NK-92 treated with Interleukin-12 subunit alpha and Interleukin-12 subunit beta, amount 100 ng/mL, for 24 hours (cell line): ENCODE measurements at places on chromosomes 5 and 9.

DNA sequence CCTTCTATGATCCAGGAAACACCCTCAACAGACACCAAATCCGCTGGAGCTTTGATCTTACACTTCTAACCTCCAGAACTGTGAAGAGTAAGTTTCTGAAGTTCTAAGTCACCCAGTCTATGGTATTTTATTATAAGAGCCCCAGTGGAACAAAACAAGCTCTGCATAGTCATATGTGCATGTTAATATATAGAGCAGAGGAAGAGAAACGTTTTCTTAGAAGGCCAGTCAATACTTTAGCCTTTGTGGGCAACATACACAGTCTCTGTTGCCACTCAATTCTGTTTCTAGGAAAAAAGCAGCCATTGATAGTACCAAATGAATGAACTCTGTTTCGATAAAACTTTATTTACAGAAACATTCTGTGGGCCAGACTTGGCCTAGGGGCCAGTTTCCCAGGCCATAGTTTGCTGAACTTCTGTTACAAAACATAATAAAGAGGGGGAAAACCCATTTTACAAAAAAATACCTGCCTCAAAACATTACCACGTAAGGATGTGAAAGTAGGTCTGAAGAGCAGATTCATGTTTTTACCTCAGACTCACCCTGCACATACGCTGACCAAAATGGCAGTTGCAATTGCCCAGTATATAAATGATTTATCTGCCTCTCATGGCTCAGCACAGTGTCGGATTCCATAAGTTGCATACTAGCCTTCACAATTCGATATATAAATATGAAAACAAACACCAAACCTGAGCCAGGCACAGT, 350.5 kb downstream of the SLIT3 start:
- no peak for DNase-seq

DNA sequence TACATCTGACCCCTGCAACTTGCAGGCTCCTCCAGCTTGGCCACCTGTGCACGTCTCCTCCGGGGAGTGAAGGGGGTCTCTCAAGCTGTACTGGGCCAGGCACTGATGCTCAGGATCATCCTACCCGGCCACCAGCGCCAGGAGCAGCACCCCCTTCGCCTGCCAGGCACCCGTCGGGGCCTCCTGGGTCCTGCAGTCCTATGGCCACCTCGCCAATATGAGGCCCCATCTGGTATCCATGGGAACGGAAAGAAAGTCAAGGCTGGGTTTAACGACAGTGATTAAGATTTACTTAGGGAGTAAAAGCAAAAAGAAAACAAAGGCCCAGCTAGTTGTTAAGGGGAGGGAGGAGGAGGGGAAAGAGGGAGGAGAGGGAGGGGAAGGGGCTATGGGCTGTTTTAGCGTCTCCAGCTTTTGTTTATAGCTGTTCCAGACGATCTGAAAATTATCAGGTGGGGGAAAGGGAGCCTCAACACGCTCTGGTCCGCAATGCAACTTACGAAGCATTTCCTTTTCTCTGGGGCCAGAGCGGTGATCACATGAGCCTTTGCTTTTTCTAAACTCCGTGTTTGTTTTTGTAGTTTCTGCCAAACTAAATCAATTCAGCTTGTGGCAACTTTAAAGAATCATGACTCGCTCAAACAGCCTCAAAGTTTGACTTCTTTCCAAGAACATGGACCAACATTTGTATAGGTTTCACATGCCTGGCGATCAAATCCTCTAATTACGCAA, 132.4 kb downstream of the ROR2 start:
- no peak for DNase-seq

DNA sequence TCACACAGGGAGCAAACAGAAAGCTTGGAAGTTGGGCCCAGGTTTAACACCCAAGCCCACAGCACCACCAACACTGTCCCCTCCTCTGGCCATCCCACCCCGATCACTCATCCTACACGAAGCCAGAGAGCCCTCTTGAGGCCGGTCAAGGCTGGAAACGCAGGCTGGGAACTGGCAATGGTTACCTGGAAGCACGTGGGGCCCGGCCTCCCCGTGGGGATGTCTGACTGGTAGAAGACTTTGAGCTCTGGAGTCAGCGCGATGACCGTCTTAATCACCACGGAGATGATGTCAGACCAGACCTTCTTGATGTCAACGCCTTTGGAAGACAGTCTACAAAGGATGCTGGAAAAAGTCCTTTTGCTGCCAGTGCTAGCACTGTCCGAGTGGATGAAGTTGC, 104.1 kb downstream of the TTLL11 start:
- DNase-seq = no peak

GRCh38 chr5:11650936-11651335, 253.3 kb downstream of the CTNND2 start:
- DNase-seq = no peak

GRCh38 chr9:36029765-36030528, 6.8 kb upstream of the RECK start:
- DNase-seq = no peak

GRCh38 chr9:88737876-88738275, 202.9 kb downstream of the NXNL2 start:
- DNase-seq = no peak

- no peak for DNase-seq
These were observed 117.0 kb upstream of the ANKRD55 start for GRCh38 chr5:56350011-56350596.

DNA sequence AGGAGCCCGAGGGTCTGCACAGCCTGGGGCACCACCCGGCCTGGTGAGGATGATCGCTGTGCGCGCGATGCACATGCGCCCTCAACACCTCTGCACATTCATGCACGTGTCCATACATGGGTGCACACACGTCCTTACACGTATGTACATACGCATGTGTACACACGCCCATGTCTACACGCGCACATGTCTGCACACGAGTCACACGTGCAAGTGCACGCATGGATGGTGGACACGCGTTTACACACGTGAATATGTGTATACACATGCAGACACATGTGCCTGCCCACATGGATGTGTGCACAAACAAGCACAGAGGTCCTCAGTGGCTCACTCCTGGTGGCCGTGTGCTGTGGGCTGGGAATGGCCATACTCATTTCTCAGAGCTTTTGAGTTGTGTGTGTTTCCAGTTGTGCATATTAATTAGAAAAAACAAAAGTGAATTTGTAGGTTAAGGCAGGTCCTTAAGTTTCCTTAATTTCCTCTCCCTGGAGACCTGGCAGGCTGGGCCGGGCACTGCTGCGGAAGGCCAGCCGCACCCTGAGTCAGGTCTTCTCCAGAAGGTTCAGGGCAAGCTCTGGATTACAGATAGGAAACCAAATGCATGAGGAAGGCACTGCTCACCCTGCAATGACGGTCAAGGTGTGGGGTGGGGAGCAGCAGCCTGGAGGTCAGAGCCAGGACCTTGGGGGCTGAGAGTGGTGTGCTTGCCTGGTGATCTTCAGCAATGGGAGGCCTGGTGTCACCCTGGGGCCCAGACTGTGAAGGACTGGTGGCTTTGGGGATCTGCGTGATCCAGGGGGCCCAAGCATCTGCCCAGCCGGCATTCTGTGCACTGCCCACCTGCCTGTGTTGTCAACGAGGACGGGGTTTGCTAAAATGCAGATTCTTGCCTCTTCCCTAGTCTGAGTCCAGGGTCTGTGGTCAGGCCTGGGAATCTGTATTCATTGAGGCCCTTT, 1.3 kb upstream of the RNU6ATAC start:
- DNase-seq = no peak
